ENCODE measurements at places on chromosomes 1 and 21.

DNA sequence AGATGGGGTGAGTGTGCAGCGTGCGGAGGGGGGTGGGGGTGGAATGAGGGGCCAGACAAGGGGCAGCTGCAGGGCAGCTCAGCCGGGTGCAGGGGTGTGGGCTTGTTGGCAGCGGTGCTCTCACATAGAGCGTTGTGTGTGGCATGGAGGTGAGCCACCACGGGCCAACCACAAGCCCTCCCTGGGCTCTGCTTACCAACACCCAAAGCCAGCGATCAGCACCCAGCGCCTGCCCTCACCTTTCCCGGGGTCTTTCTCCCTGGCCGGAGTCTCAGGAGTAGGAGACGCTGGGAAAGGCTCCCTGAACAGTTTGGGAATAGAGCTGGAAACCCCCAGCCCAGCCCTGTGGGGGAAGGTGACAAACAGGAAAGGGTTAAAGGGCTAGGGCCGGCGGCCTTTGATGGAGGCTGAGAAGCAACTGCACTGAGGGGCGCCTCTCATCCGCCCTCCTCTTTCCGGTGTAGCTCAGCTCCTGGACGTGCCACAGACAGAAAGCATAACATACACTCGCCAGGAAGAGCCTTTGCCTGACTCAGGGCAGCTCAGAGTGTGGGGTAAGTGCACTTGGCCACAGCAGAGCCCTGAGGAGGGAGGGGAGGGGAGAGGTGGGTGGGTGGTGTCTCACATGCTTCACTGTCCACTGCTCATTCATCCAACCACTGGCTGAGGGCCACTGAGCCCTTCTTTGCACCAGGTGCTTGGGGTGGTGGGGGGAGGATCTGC lies 577 bp downstream of the IKBKE start:
- no peak for DNase-seq

GRCh38 chr1:101128846-101129245 lies 103.3 kb upstream of the DPH5 start:
- DNase-seq: no peak

DNA sequence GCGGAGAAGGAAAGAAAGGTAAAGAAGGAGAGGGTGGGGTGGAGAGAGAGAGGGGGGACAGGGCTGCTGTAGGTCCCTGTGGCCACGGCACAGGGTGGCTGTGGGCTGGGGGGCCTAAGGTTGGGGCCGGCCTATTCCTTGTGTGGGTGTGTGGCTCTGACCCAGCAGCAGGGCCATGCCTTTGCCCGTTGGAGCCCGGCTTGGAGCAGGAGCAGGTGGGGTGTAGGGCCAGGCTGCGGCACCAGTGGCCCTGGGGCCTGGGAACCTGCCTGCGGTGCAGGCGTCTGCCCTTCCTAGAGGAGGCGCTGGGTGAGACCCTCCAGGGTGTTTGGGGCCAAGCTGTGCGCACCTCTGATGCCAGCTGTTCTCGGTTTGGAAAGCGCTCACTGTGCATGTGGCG lies 19.7 kb upstream of the SUMO3 start:
- DNase-seq: no peak

- DNase-seq: peak; percentile 4
Observed at GRCh38 chr1:7409278-7409677, 361.8 kb upstream of the VAMP3 start.

DNA sequence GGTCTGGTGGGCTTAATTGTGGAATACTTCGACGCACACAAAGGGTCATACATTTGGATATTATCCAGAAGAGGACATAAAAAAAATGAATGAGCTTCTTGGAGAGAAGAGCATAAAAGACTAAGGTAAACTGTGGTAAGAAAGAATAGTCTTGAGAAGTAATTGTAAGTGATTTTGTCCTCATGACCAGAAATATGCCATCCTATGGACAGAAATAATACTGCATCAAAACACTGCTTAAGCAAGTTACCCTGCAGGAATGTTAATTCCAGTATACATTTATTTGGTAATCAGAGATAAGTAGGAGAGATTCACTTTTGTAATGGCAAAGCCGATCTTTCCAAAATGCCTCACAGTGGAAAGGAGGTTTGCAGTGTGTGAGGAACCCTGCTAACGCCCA lies 111.9 kb downstream of the NRIP1 start:
- no peak for DNase-seq

- DNase-seq: no peak
Observed at GRCh38 chr1:38475624-38476005, 384.0 kb downstream of the RRAGC start.

DNA sequence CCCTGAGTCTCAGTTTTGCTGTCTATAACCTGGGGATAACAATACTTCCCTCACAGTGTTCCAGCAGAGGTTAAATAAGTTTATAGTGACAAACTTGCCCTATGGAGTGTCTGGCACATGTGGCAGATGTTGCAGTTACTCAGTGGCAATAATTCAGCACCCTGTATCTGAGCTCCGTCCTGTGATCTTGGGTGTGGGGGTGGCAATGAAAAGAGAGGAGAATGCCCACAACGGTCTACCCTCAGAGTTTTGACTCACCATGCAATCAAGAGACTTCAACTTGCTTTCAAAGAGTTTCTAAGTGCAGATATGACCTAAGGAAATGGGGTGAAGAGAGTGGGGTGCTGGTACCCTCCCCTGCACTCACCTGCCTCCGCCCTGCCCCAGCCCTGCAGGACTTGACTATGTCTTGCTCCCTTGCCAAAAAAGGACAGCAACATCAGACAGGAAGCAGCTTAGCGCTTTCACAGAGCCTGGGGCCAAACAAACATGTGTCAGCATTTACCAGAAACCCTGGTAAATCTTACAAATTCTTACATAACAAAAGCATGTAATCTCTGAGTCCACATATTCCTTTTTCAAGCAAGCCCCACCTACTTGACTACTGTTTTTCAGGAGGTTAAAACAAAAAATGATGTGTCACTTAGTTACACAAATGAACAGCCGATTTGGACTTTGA lies 185.1 kb upstream of the CAMK1G start:
- no peak for DNase-seq

Measured in D341Med (cell line).